Activated CD4-positive, alpha-beta T cell treated with anti-CD3 and anti-CD28 coated beads, Interleukin-2, amount 50 U/mL, for 1 hour (primary cell): ENCODE measurements at places on chromosomes 5 and 9.
A peak's percentile ranks its signal among the peaks of the same experiment; 100 is the strongest.

GRCh38 chr5:175896301-175897040 lies 25.1 kb downstream of the CPLX2 start:
- DNase-seq = no peak

GRCh38 chr5:14545862-14546261 lies 35.7 kb upstream of the OTULINL start:
- DNase-seq = no peak

DNA sequence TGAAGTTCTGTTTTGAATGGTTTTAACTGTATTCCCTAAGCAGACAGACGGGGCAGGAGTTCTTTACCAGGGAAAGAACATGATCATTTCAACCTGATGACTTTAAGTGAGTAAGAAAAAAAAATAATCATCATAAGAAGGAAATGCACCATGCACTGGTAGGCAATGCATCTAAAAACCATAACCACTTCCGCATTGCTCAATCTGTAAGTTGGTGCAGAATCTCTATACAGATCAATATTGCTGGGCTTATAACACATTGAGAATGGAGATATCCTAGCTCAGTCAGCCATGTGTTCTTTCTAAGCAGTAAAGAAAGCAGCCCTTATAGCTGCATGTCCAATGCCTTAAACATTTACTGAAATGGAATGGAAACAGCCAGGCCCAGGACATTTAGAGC lies 407.1 kb upstream of the DMAC1 start:
- DNase-seq = no peak

- no peak for DNase-seq
Observed at GRCh38 chr5:100731768-100732167, 171.3 kb downstream of the ST8SIA4 start.

DNA sequence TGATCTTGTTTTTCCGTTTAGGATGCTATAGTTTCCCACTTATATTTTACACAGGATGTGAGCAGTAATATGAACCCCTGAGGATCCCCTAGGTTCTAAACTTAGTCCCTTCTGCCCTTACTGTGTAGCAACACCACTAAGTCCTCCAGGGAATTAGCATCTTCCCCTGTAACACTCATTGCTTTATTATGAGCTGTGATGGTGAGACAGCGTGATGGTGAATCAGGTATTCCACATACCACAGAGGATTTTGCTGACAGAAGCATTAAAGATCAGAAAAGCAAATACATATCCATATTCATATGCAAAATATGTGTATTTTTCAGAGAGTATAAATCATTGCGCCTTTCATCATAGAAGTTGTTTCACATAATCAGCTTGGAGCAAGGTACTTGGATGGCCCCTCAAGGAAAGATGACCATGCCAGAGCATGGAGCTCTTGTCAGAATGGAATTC lies 317.0 kb downstream of the ICE1 start:
- DNase-seq = no peak

GRCh38 chr9:114300846-114301797 lies 21.8 kb upstream of the ORM1 start:
- no peak for DNase-seq

DNA sequence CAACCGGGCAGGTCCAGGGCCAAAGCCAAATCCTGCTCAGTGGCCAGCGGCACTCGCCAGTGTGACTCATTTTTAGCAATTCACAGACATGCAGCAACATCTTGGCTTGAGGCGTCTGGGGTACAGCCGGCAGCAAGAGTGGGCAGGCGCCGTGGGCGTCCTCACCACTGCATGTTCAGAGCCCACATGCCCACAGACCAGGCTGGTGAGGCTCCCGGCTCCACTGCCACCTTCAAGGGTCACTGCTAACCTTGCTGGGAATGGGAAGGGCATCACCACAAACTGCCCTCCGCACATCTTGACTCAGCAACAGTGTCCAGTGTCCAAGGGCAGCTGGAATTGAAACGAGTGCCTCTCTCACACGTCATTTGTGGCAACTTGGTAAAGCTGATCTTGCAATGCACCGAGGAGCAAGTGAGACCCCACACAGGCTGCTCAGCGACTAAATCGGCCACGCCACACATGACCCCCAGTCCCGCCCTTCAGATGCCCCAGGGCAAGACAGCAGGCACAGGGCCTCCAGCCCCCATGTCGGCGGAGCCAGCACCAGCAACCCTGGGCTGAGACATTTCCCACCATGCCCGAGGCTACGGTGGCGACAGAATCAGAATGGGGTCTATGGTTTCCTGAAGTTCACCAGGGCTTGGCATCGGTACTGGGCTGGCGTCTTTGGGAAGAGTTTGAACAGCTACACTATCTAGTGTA lies 140.3 kb downstream of the ROR2 start:
- no peak for DNase-seq

GRCh38 chr9:113612828-113613227 lies 149.3 kb downstream of the RGS3 start:
- no peak for DNase-seq

DNA sequence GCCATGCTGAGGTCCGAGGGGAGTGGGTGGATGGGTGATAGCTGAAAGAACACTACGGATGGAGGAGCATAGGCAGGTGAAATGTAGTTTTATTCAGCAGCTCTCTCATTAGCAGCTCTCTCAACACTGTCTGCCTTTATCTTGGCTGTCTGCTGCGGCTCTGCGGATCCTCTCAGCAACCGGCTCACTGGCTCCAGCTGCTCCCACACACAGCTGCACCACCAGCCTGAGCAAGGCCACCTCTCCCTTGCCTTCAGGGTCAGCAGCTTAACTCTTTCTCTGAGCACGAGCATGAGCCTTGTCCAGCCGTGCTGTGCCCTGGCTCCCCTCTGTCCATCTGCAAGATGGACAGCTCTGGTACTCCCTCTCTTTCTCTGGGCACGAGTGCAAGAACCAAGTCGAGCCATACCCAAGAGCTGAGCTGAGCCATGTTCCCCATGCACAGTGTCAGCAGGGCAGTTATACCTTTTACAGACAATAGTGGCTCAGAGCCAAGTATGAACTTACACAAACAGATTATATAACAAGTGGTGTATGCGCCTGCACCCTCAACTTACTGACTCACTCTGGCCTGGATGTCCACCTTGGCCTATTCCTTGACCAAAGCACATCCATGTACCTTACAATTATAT lies 108.5 kb downstream of the MACIR start:
- no peak for DNase-seq

GRCh38 chr5:157613385-157614245 lies 38.0 kb upstream of the ADAM19 start:
- peak; percentile 15 for DNase-seq

- no peak for DNase-seq
Observed at GRCh38 chr5:163165277-163165676, 272.1 kb upstream of the CCNG1 start.

DNA sequence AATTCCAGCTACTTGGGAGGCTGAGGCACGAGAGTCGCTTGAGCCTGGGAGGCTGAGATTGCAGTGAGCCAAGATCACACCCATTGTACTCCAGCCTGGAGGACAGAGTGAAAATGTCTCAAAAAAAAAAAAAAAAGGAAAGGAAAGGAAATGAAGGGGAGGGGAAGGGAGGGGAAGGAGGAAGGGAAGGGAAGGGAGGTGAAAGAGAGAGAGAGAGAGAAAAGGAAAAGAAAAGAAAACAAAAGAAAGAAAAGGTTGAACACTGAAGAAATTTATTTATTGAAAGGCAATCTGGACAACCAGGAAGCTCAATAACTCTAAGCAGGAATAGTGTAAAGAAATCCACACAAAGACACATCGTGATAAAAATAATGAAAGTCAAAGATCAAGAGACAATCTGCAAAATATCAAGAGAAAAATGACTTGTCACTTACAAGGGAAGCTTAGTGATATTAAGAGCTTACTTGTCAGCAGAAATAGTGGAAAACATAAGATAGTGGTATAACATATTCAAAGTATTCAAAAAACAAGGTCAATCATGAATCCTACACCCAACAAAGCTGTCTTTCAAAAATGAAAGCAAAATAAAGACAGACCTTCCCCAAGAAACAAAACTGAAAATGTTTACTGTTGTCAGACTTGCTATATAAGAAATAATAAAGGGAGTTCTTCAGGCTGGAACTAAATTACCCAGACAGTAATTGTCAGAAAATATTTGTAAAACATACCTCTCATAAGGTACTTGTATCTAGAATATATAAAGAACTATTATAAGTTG lies 10.9 kb upstream of the RIMOC1 start:
- no peak for DNase-seq

- no peak for DNase-seq
Observed at GRCh38 chr9:98409719-98410118, 154.3 kb upstream of the TBC1D2 start.
